ENCODE measurements at places on chromosomes 12 and 14. TPM values are rescaled to one million over a fixed set of nuclear protein-coding genes. Genes with fewer than 3 reads are reported as not detected.

DNA sequence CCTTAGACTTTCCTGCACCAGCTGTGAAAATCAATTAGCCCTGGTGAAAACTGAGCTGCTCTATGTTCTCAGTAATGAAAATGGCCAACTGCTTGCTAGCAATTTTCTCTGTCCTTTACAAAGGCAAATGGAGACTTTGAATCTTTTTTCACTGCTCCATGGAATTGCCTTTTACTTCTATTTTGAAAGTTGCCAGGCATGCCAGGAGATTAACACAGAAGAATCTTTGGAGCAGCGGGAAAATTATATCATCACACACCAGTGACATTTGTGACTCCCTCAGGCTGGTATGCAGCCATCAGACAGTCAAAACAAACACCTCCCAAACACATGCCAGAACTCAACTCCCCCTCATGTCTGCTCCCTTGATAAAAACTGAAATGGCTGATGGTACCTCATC, 872.0 kb upstream of the FLRT2 start:
- no peak for DNase-seq

KRT1 gene
- not detected for total RNA-seq

DNA sequence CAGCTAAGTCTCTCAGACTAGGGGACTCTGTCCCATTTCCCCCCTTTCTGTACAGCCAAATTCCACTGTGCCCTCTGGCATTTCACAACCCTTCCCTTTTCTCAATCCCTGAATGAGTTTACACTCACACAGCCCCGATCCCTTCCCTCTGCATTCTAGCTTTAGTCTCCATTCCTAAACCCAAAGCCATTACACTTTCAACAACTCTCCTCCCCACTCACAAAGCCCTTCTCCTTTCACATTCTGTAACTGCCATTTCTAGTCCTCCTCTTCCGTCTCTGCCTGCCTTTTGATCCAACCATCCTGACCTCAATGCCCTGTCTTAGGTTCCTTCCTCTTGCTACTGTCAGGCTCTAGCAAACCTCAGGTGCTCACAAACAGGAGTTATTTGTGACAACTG, 3.6 kb downstream of the ZFHX2 start:
- no peak for DNase-seq

GRCh38 chr14:24436355-24437019, 6.1 kb downstream of the SDR39U1 start:
- DNase-seq = no peak

KCNC2 gene
- total RNA-seq = not detected

TAS2R43 gene
- 2.4 TPM for total RNA-seq

- DNase-seq = no peak
Measured at GRCh38 chr14:51216602-51217001, 23.4 kb upstream of the TMX1 start.

DNA sequence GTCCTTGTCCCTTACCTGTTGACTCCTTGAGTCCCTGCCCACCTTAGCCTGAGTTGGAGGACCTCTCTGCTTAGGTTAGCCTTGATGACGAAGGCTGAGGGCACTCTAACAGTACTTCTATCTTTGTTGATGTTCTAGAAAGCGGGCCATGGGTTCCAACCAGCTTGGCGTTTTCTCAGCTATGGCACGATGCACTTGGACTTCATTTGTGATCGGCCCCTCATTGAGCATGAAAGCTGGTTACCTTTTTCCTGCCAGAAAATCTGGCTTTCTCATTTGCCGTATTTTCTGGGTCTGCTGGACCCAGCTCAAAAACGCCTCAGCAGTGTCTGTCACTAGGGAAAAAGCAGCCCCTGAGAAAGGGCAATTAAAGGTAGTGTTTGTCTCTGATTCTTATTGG, 290.8 kb downstream of the EMP1 start:
- DNase-seq = no peak

DNA sequence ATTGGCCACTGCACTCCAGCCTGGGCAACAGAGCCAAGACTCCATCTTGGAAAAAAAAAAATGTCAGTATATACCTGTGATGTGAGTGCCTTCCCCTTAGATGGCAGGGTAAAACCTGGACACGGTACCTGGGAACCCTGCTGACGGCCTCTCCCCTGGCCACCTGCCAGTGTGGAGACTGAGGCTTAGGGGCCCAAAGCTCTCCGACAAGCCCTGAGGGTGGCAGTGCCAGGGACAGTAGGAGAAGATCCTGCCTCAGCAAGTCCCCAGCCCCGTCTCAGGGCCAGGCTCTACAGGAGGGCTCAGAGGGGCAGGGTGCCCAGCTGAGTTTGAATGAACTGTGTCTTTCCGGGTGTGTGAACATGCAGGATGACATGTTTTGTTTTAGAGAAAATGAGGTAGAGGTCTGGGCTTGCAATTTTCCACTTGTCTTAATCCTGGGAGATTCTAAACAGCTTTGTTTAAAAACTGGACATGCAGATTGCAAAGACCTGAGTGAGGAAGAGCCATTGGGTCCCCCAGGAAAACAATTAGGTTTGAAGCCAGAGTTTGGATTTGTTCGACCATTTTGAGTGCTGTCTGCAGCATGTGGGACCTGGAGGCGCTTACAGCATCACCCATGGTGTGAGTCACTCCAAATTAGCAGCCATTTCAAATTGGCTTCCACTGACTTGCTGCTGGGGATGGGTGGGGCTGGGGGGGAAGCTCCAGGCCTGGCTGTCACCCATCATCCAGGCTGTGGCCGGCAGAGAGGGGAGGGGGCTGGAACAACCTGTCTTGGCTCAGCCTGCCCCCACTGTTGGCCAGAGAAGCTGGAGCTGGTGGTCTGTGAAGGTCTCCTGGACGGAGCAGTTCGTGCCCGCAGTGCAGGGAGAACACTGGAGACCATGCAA, 10.8 kb downstream of the TSPAN9 start:
- DNase-seq = no peak

- DNase-seq = no peak
Measured at GRCh38 chr12:45166056-45166455, 49.8 kb upstream of the ANO6 start.

DNA sequence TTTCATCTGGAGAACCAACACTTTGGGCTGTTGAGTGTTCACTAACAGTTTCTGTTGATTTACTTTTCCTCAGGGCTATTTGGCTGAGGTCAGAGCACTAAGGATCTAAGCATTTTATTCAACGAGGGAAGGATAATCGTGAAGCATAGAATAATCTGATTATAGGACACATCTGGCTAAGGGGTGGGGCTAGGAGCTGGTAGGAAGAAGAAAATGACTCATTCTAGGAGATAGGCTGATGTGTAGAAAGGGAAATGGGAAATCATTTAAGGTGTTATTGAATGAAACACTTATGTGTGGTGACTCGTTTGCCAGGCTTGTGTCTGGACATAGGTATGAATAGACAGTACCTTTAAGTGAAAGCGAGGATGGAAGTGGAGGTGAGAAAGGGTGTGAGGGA, 167.2 kb downstream of the ETNK1 start:
- no peak for DNase-seq

- DNase-seq = no peak
Measured at GRCh38 chr14:104150136-104151025, 12.0 kb downstream of the KIF26A start.

DNA sequence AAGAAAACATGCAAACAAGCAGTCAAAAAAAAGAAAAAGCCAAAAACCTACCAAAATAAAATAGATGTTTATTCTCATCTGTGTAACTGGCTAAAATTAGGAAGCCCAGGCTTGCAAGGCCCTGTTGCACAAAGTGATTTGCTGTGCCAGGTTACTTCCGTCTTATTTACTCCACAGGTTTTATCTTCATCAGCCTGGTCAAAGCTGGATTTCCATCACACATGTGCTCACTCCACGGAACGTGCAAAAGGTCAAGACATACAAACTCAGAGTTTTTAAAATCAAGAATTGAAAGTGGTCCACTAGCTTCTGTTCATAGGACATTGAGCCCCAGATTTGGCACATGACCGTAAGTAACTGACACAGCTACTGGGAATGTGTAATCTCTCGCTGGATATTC, 14.8 kb downstream of the KCNJ8 start:
- no peak for DNase-seq

HECTD4 gene
- total RNA-seq = 47.1 TPM

- DNase-seq = no peak
Measured at GRCh38 chr14:106308839-106309389, 782.5 kb downstream of the TMEM121 start.

DNA sequence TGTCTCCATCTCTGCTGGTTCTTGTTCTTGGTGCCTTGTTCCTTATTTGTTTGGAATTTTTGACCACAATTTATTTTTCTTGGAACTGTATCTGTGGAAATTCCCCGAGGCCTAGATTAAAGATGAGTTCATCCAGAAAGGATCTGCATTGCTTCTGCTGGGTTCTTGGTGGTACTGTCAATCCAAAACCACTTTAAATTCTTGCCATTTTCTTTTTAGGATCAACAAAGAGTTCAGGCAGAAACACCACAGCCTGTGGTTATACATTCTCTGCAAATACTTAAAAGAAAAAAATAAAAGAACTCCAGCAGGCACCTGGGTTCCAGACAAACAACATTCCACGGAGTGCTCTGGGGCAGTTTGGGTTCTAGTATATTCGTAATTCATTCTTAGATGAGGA, 6.0 kb upstream of the VAMP1 start:
- no peak for DNase-seq

GRCh38 chr14:74863274-74863673, 12.7 kb downstream of the PROX2 start:
- DNase-seq = no peak

DNA sequence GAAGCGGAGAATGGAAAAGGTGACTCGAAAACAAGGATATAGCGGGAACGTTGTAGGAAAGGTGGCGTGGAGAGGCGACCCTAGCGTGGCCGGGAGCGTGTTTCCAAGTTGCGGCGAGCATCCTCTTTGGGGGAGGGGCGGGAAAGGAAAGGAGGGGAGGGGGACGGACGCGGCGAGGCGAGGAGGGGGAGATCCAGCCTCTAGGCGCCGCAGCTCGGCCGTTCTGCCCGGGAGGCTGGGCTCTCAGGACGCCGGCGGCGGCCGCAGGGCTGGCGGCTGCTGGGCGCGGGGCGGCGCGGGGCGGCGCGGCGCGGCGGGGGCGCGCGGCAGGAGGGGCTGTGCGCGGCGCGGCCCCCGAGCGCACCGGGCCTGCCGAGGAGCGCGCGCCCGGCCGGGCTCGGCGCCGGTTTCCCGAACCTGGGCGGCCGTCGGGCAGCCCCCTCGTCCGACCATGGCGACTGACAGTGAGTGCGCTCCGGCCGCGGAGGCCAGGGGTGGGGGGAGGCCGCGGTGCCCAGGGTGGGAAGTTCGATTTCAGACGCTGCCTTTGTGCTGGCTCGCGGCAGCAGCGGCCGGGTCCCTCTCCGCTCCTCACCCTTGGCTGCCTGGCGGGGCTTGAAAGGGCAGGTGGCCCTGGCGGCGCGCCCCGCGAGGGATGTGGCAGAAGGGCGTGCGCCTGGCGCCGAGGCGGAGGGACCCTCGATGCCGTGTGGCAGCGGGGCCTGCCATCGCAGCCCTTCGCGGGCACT, 50.3 kb downstream of the SNAPC1 start:
- no peak for DNase-seq

DNA sequence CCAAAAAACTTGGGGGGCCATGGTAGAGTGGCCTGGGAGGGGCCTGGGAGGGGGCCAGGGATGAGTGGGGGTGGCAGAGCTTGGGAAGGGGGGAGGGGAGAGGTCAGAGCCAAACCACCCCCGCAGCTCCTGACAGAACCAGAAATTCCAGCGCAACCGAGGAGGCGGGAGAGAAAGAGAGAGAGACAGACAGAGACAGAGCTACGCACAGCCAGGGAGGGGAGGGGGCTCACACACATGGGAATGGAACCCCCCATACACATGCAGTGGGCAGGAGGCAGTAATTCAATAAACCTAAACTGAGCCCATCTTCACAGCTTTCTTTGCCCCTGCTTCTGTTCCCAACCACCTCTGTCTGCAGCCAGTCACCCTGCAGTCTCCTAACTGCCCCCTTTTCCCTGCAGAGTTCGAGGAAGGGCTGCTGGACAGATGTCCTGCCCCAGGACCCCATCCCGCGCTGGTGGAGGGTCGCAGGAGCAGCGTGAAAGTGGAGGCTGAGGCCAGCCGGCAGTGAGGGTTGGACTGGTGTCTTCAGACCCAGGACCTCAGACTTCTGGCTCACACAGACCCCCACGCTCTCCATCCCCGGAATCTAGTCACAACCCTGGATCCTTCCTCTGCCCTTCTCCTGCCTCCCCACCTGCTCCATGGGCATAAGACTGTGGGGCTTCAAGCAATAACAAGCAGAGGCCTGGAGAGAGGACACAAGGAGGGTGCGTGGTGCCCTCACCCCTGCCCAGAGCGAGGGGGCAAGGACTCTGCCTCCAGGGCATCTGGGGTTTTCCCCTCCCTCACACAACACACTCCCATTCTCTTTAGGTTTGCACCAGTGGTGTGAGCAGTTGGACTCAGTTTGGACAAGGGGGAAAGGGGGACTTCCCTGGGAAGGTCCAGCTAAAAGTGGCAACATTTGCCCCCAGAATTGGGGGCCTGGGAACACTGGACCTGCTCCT, 5.6 kb downstream of the NAB2 start:
- no peak for DNase-seq

DNA sequence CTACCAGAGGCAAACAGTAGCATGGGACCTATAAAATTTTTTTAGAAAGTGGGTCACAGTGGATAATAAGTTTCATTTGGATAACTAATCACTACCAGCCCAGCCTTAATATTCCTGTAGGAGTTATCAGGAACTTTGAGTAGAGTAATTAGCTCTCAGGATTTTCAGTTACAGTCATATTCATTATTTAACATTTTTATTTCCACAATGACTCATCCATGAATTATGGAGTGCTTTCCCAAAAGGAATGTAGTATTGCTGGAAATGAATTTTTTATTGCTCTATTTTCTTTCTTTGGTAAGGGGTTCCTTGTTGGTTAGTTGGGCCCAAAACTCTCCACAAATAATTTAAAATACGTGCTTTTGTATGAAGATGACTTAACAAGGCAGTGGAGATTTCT, 53.7 kb downstream of the ERC1 start:
- DNase-seq = no peak

DNA sequence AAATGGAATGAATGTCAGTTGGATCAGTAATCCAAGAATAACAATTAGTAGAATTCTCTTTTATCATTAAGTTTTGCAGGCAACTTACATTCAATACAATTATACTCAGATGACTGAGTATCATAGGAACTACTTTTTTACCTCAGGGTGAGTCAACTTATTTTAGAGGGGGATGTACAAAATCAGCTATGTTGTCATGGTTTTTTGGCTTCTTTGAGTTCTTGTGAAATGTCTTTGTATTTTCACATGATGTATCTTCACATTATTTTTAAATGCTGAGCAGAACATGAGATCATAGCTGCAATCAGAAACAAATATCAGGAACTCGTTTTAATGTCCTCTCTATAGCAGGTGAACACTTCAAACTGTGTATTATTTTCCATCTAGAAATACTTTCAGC, 65.3 kb upstream of the PTPRR start:
- no peak for DNase-seq

- no peak for DNase-seq
Measured at GRCh38 chr12:103538397-103538796, 42.6 kb upstream of the C12orf42 start.

All from omental fat pad (tissue), 4 donors.